ENCODE measurements at places on chromosomes 3 and 15.
A peak's percentile ranks its signal among the peaks of the same experiment; 100 is the strongest.

DNA sequence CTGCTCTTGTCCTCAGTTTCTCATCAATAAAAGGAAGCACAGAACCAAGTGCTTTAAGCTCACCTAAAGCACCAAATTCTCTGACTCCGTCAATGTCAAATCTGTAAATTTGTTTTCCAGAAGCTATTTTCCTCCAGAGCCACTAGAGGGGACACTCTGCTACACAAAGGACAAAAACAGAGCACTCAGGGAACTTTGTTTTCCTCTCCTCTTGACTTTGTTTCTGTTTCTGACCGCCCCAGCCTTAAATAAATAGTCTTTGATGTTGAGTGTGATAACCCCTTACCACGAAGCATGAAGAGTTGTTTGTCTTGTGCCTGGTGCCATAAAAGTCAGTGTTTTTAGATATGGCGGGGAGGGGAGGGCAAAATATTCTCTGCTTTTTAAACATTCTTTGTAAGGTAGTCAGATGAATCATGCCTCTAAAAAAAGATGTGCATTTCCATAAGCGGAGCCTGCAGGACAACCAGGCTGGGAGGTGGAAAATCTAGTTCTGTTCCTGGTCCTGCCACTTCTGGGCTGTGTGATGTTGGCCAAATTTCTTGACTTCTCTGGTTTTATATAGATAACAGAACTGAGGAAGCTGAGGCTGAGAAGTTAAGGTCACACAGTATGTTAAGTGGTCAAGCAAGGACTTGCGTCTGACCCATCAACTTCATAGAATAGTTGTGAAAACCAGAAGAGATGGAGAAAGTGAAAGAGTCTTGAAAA is 7.3 kb upstream of the ZBTB38 start:
- peak; percentile 54 for DNase-seq

DNA sequence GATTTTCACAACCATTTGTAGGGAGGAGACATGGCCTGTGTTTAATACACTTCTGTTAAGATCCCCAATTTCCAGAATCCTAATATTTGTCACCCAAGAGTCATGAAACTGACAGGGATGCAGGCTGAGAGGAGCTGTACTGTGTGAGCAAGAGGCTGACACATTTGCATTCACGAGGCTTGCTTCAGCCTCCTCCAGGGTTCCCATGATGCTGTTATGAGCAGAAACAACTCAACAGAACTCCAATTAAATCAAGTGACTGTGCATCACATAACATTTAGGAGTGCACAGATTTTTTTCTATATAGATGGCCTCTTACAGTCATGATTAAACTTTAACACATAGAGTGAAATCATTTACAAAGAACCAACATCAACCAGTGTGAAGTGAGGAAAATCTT is 292.3 kb upstream of the STT3B start:
- no peak for DNase-seq

- no peak for DNase-seq
These were observed 63.7 kb downstream of the MAGI1 start for GRCh38 chr3:65975032-65975431.

- DNase-seq, result no peak
These were observed 216.1 kb downstream of the SLCO3A1 start for GRCh38 chr15:92069308-92070250.

- DNase-seq, result no peak
These were observed 15.6 kb upstream of the RAP2B start for GRCh38 chr3:153146191-153147053.

GRCh38 chr3:146156666-146157314 is 4.2 kb downstream of the PLOD2 start:
- DNase-seq, result no peak

DNA sequence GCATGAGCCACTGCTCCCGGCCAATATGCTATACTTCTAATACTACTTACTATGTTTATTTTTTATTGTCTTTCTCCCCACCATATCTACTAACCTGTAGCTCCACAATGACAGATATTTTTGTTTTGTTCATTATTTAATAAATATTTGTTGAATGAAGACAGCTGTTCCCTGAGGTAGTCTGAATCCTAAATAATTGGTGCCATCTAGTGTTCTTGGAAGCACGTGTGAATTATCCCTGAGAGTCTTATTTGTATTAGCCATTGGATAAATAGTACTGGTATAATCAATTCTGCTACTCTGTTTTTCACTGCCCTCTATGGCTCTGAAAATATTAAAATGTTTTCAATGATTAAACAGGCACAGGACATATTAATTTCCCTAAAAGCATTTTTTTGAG is 5.6 kb upstream of the APPL1 start:
- DNase-seq, result no peak

- DNase-seq, result no peak
These were observed 30.7 kb upstream of the CDCP1 start for GRCh38 chr3:45176912-45177311.

Data from renal cortex interstitium (tissue), 15 donors.